Activated naive CD8-positive, alpha-beta T cell treated with anti-CD3 and anti-CD28 coated beads, Interleukin-2, amount 50 U/mL, for 24 hours (primary cell): ENCODE measurements at places on chromosomes 12 and 14.

- DNase-seq, result no peak
Measured at GRCh38 chr12:110373425-110373824, 30.1 kb downstream of the ANAPC7 start.

- no peak for DNase-seq
Measured at GRCh38 chr14:100413699-100414098, 90.6 kb downstream of the SLC25A47 start.

- no peak for DNase-seq
Measured at GRCh38 chr12:29025937-29026336, 123.1 kb upstream of the FAR2 start.

GRCh38 chr12:9948606-9949296, 16.6 kb upstream of the CLEC2A start:
- DNase-seq, result no peak

- no peak for DNase-seq
Measured at GRCh38 chr12:81369175-81369574, 291.3 kb downstream of the ACSS3 start.

DNA sequence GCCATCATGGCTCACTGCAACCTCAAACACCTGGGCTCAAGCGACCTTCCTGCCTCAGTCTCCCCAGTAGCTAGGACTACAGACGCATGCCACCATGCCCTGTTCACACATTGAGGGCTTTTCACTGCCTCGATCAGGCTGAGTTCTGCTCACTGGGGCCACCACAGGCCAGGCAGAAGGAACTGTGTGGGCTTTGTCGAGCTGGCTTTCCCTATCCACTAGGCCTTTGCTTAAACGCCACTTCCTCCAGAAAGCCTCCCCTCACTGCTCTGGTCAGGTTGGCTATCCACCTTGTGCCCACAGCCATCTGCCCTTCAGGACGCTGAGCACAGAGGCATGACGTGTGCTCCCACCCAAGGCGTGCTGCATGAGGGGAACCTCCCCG, 45.2 kb downstream of the MLXIP start:
- no peak for DNase-seq

DNA sequence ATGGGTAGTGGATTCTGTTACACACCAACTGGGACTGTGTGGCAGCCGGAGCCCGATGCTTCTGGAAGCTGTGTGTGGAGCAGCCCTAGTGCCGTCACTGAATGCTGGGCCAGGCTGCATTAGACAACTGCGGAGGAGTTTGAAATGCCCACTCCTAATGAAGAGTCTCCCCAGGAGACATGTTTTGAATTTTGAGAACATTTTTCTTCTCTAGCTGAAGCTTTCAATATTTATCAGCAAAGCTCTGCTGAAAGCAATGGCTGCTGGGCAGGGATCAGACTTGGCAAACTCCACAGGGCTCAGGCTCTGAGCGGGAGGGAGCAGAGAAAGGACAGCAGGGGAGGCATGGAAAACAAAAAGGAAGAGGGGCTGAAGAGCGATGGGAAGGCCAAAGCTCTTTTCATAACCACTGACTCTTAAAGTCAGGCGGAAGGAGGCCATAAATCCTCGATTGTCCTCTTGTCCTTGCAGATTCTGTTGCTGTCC, 189.1 kb downstream of the MON2 start:
- DNase-seq, result no peak

DNA sequence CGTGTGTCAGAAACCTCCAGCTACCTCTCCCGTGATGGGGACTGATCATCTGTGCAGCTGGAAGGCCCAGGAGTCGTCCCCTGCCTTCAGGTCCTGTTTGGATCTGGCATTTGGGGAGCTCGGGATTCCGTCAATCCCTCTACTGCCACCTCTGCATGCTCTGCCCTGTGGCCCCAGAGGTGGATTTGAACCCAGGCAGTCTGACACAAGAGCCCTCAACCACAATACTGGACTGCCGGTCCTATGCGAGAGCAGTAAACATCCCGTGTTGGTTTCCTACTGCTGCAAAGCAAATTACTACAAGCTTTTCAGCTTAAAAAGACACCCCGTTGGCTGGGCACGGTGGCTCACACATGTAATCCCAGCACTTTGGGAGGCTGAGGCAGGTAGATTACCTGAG, 121.9 kb upstream of the FKBP4 start:
- no peak for DNase-seq

DNA sequence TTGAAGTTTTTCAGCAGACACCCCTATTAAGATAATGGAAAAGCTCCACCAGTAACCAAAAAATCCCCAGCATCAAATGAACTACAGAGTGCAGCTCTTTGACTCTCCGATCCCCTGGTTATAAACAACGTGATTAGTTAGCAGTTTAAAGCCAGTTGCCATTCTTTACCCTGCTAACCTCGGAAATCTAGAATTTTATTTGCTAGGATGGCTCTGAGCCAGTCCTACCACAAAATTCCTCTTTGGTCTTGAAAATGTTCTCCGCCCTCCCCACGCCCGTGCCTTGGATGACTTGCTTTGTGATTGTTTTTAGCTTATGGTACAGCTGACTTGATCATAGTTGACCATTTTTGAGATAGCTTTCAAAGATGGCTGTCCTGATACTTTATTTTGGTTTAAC, 1.2 kb downstream of the KLHDC2 start:
- DNase-seq, result no peak

GRCh38 chr12:71128191-71128788, 29.5 kb downstream of the TSPAN8 start:
- no peak for DNase-seq

- DNase-seq, result no peak
Measured at GRCh38 chr14:33812181-33812580, 138.7 kb downstream of the EGLN3 start.

DNA sequence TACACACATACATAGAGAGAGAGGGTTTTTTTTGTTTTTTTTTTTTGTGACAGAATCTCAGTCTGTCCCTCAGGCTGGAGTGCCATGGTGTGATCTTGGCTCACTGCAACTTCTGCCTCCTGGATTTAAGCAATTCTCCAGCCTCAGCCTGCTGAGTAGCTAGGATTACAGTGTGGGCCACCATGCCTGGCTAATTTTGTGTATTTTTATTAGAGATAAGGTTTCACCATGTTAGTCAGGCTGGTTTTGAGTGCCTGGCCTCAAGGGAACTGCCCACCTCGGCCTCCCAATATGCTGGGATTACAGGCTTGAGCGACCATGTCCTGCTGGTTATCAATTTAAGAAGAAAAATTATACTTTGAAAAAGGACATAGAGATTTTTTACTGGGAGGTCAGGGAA, 710.6 kb downstream of the SLC6A15 start:
- no peak for DNase-seq

- DNase-seq, result no peak
Measured at GRCh38 chr12:32420356-32420755, 21.0 kb downstream of the FGD4 start.

GRCh38 chr12:95605087-95605486, 53.8 kb upstream of the USP44 start:
- no peak for DNase-seq

DNA sequence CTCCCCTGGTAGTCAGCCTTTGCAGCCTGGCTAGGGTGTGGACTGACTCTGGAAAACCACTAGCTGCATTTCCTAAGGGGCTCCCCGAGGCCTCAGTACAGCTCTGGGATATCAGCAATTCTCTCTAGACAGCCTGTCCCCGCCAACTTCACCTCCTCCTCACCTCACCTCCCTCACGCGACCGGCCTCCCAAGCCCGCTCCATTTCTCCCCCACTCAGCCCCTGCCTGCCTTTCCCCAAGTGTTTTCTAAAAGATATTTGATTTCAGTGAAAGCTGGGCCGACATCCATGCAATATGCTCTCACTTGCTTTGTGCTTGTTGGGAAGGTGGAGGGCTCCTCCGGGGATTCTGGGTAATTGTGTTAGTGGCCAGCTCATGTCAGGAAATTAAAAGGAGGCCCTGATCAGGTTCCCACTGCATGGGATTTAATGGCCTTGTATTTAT, 91.8 kb downstream of the ESRRB start:
- DNase-seq, result no peak

- no peak for DNase-seq
Measured at GRCh38 chr12:16669756-16670155, 63.8 kb upstream of the LMO3 start.

- DNase-seq, result no peak
Measured at GRCh38 chr12:12056951-12057350, 13.8 kb upstream of the BCL2L14 start.

GRCh38 chr12:124301084-124301654, 6.3 kb downstream of the RFLNA start:
- no peak for DNase-seq

GRCh38 chr12:82971584-82971983, 284.9 kb downstream of the TMTC2 start:
- DNase-seq, result no peak

- no peak for DNase-seq
Measured at GRCh38 chr14:102690509-102691286, 86.6 kb upstream of the TRAF3 start.

- no peak for DNase-seq
Measured at GRCh38 chr12:704516-705242, 41.4 kb upstream of the NINJ2 start.

DNA sequence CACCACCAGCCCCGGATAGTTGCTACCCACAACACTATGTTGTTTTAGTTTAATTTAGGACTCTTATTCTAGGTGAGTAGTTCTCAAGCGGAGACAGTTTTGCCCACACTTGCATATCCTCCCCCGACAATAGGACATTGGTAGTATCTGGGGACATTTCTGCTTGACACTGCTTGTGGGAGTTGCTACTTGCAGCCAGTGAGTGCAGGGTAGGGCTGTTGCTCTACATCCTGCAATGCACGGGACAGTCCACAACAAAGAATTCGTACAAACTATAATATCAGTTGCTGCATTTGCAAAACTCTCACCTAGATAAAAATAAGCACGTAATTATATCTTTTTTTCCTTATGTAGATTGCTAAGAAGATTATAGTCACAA, 111.8 kb upstream of the DNM1L start:
- no peak for DNase-seq

DNA sequence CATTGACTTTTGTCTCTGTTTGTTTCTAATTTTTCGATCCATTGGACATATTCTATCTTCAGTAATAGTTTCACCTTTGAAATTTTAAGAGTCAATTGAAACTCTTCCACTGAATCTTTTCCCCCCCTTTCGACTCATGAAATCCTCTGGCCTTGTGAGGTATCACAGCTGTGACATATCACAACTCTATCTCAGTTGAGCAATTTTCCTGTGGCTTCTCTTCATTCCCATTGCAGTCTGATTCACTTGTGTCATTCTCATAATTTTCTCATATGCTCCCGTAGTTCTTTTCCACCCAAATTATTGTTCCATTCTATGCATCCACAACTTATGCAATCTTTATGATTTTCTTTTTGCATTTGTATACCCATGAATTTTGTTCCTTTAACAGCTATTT, 261.6 kb downstream of the DACT1 start:
- no peak for DNase-seq

DNA sequence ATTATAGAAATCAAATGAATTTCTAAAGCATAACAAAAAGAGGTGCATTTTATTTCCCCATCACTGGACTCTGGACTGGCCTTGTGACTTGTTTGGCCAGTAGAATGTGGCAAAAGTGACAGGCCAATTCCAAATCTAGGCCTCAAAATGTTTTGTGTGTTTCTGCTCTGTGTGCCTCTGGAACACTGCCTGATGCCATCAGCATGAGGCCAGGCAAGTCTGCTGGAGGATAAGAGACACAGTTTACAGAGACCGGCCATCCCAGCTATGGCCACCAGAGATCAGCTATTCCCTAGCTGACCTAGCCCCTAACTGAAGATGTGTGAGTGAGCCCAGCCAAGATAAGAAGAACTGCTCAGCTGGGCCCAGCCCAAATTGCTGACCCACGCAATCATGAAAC, 32.9 kb downstream of the ASCL1 start:
- DNase-seq, result no peak

DNA sequence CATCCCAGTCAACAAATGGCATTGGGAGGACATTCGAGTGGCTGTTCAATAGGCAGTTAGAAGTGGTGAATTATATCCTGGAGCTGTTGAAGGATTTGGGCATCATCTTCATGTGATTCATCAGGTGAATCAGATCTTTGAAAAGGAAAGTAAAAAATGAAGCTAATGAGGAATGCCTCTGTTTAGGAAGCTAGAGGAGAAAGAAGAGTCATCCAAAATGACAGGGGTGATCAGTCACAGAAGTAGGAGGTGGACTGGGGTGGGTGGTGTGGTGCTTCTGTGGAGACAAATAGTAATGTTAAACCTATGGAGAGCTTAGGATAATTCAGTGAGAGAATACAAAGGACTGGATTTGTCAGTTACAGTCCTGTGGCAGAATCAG, 32.7 kb downstream of the DIP2B start:
- no peak for DNase-seq

DNA sequence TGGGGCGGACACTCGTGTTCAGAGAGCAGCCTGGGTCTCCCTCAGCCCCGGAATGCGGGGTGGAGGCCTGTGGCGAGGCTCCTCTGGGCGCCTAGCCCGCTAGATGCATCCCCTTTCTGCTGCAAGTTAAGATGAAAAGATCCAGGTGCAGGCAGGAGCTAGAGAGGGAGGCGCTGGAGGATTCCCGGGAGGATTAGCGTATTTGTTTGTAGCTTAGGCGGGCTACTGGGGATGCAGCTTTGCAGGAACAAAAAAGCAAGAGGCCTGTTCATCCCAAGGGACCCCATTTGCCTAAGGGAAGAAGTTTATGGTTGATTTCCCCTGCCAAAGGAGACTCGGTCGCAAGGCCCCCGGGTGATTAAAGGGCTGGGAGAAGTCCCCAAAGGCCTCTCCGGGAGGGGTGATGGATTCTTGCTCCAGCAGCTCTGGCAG, 824 bp downstream of the CCDC177 start:
- peak; percentile 13 for DNase-seq

DNA sequence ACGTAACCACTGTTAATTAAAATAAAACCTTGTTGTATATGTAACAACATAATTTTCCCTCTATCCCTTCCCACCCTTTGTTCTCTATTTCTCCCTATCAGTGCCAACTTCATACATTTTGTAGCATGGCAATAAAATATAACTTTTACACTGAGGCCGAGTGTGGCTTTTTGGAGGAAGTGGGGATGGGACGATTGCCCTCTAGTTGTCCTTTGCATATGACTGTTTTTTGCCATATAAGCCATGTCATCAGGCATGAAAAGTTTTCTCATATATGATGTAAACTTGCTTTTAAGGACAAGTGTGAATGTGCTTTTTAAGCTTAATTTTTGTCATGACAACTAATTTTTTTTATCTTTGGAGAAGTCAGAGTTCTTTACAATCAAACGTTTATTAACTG, 6.2 kb upstream of the CCT2 start:
- DNase-seq, result no peak
